ENCODE measurements at places on chromosomes 7 and 10.

GRCh38 chr10:36578306-36578705 lies 547.1 kb upstream of the ANKRD30A start:
- DNase-seq, result no peak

- no peak for DNase-seq
These were observed 674.8 kb downstream of the KCNMA1 start for GRCh38 chr10:76962851-76963250.

DNA sequence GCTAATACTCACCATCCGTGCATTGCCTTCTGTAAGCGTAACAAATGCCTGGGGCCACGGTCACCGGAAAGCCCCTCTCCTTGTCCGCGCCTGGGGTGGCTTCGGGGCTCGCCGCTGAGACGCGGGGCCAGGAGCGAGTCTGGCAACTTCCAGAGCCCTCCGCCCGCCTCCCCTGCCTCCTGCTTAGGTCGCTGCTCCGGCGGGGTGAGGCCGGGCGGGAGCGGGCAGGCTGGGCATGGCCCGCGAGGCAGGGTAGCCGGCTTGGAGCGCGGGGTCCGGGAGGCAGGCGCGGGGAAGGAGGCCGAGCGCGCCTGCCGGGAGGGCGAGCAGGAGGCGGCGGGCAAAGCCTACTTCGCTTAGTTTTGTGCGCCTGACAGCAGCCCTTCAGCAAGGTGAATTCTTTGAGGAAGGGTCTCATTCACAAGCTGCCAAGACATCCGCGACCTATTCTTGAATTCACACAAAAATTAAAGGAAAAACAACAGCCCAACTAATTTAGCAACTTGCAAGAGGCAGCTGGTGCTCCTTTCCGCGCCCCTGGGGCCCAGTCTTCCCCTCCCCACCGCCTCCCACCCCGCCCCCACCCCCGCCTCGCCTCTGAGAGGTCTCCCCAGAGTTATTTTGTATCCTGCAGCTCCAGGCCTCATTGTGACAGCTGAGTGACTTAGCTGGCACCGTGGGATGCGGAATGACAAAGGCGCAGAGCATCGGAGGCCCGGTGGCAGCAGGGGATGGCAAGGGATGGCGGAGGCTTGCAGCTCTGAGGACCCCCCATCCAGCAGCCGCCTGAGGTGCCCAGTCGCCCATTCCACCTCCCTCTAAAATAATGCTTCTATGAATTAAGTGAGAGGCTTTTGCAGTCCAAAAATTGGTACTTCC lies 12.8 kb upstream of the KAT6B start:
- no peak for DNase-seq

DNA sequence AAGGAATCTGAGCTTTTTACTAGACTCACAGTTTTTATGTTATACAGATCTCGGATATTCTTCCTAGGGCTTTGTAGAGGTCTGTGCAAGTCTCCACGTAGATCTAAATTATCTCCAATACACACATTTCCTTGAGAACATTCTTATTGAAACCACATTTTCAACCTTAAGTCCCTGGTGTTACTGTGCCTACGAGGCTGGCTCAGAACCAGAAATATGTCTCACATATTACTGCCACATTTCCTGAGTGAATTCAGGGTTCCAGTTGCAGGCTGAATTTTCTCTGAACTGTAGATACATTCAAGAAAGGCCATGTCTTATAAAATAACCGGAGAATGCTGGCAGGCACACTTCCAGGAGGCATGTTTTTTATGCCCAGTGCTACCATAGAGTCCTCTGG lies 46.5 kb downstream of the INHBA start:
- no peak for DNase-seq

GRCh38 chr7:151779678-151780077 lies 97.2 kb downstream of the PRKAG2 start:
- no peak for DNase-seq

GRCh38 chr7:130356876-130357611 lies 12.4 kb downstream of the CPA5 start:
- no peak for DNase-seq

- no peak for DNase-seq
These were observed 77.5 kb downstream of the CDK6 start for GRCh38 chr7:92758796-92759431.

- DNase-seq, result no peak
These were observed 83.2 kb upstream of the KIF5B start for GRCh38 chr10:32139223-32140073.

DNA sequence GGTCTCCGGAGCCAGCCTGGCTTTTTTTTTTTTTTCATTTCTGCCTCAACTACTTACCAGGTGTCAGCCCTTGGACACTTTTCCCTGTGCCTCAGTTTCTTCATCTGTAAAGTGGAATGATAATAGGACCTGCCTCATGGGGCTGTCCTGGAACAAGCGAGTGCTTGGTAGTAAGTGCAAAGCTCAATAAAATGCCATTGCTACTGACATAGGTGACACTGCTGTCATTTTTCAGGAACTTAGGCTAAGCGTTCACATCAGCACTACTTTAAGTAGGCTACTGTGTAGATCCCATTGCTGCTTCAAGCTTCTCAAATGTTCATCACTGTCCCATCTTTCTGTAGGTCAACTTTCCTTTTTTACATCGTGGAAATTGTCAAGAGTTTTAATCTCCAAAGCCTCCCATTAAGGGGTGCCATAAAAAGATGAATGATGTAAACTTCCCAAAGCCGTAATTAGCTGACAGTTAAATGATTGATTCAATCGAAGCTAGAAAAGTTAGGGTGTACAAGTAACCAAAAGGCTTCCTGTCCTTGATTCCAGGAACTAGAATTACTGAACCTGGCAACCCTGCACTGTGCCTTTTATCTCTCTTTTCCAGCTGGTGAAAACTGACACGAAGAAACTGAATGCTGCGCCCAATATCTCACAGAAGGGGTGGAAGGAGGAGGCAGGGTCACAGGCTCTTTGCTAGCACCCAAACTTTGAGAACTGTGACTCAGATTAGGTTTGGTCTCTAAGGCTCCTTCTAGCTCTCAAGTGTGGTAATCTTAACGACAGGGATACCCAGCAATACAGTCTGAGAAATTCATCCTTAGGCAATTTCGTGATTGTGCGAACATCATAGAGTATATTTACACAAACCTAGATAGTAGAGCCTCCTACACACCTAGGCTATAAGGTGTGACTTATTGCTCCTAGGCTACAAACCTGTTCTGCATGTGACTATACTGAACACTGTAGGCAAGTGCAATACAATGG lies 861 bp upstream of the USP6NL start:
- no peak for DNase-seq

DNA sequence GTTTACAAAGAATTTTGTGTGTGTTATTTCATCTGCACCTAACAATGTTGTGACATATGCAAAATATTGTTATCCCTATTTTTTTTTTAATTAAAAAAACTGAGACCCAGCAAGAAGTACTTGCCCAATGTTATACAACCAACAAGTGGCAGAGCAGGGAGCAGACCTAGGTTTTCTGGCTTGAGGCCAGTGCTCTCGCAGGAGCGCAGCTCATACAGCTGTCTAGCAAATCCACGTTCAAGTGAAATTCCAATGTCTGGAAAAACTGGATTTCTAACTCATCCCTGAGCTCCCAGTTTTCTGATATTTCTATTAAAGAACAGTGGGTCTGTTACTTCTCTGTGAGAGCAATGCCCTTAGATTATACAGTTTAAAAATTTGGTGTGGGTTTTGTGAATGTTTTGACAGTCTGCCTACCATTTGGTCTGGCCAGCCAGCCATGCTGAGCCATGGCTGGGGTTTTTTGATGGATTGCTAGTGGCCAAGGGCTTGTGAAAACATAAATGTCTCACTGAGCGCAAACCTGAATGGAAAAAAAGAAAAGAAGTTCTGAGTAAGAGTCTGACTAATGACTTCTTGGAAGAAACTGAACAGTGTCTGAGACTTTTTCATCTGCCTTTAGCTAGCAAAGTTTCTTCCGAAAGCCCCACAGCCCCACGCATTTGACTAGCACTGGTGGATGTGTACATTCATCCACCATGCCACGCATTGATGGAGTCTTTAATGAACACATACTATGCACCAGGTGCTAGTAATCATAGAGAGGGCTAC lies 15.4 kb upstream of the PRF1 start:
- DNase-seq, result no peak

DNA sequence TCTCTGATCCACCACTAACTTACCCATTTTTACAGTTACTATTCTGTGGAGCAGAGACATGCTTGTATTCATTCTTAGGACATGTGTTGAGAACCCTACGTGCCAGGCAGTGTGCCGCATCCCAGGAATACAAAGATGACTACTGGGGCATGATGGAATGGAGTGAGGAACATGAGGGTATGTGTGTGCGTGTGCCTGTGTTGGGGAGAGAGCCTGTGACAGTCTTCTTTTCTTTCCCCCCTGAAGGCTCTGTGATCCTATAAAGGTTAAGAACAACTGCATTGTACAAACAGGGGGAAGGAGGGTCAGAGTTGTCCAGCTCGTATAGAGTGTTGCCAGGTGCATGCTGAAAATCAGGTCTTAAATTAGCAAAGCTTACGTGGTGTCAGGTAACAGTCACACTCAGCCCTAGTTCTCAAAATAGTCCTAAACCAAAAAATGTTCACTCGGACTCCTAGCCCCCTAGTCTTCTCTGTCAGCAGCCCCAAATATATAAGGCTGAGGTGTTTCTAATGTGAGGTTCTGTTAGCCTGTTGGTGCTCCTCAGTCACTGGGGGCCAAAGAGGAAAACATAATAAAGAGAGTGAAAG lies 161.9 kb downstream of the CELF2 start:
- DNase-seq, result no peak

DNA sequence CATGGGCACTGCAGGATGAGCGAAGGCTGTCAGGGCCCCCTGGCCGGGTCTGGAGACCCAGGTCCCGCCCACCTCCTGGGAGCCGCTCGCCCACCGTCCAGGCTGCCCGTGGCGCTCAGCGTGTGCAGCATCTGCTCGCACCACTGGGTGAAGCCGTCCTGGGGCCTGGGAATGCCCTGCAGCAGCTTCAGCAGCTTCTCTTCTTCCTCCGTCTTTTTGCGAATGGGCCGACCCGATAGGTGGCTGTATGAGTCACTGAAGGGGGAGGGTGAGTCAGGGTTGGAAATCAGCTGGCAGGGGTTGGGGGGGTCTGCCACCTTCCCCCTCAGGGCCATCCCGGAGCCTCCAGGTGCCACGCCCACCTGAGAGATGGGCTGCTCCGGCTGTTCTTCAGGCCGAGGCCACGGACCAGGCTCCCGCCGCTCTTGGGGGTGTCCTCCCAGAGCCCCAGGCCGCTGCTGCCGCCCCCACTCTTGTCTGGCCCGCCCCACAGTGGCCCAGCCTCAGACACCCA lies 8.7 kb downstream of the GNB2 start:
- no peak for DNase-seq

GRCh38 chr7:110856704-110857103 lies 234.2 kb upstream of the LRRN3 start:
- DNase-seq, result no peak

DNA sequence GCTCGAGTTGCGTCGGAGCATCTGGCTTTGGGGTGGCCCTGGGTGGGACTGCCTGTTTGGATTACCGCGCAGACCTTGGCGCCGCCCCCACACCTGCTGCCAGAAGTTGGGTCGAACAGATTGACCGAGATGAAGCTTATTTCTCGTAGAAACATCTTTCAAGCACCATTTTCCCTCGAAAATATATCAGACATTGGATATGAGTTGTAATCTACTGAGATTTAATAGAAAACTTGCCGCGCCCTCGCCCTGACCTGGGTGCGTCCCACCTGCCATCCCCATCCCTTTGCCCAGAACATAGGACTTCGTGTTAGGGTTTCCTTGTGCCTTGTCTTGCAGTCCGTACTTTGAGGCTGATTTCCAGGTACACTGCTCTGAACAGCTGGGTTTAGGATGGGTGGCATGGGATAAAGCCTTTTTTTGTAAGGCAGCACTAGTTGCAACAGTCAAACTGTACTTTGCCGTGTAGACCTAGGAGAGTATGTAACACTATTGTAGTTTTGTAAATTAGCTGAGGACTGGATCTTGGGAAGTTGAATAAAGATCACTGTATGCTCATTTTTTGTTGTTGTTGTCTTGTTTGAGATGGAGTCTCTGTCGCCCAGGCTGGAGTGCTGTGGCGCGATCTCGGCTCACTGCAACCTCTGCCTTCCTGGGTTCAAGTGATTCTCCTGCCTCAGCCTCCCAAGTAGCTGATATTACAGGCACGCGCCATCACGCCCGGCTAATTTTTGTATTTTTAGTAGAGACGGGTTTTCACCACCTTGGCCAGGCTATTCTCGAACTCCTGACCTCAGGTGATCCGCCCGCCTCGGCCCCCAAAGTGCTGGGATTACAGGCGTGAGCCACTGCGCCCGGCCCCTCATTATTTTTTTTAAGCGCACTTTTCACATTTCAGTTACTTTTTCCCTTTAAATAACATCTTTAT lies 978 bp downstream of the OGDH start:
- DNase-seq, result no peak

DNA sequence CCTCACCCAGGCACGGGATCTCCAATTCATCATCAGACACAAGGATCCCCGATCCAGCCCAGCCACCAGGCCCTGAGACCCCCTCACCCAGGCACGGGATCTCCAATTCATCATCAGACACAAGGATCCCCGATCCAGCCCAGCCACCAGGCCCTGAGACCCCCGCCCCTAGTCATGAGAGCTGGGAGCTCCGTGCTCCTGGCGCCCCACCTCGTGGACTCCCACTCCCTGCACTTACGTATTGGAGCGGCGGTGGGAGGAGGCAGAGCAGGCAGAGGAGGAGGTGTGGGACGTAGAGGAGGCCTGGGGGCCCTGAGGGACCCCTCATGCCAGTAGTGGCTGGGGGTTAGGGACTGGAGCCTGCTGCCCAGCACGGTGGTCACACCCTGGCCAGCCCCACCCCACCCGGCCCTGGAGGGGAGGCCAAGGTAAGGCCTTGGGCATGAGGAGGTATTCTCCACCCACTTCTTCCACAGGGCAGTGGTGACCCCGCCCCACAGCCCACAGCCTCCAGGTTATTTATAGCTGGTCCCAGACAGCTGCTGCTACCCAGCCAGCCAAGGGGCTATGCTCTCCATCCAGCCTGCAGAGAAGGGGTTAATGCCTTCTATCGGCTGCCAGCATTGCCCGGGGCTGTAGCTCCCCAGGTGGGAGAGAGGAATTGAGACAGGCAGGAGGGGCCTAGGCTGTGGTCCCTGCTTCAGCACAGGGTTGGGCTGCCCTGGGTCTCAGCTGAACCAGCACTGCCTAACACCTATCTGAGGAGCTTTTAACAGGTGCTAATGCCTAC lies 17.6 kb upstream of the CRHR2 start:
- DNase-seq, result no peak
